ENCODE measurements at places on chromosomes 7 and 10.

DNA sequence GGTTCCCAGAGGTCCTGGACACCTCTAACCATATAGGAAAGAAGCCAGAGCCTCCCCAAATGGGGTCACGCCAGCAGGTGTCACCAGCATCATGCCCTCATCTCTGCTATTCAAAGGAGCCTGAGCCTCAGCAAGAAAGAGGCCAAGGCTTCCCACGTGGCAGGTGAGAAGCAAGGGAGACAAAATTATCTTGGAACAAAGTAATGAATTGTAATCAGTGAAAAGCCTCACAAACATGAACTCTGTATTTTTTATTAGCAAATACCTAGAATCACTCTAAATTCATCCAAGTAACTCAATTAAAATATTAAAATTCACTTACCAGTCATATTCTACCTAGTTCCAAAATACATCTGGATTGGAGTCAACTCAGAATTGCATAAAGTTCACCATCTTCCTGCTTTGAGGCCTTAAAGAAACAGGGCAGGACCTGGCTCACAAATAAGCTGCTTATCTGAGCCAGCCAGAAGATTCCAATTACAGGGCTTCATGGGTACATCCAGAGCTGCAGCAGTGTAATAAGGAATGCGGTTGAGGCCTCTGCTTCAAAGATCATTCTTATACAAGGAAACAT lies 68.7 kb downstream of the SGMS1 start:
- peak; percentile 20 for DNase-seq

DNA sequence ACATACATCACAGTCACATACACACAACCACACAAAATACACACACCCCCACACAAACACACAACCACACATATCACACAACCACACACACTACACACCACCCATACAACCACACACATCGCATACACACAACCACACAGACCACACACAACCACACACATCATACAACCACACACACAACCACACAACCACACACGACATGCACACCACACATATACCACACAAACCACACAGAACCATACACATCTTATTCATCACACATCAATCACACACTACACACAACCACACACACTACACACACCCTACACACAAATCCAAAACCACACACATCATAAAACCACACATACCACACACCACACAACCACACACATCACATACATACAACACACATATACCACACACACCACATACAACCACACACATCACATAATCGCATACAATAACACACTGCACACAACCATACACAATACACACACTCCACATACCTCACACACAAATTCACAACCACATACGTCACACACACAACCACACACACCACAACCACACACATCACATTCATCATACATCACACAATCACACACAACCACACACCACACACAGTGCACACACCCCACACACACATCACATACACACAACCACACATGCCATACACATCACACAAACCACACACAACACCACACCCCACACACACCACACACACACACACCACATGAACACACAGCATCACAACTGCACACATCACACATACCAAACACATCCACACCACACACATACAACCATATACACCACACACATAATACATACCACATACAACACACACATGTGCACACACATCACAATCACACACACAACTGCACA lies 30.4 kb downstream of the GPRIN2 start:
- no peak for DNase-seq

- DNase-seq, result no peak
These were observed at the start of gene CARD11 for GRCh38 chr7:3043544-3044371. TSS of gene CARD11 (minus strand) at chr7:3043867. CDS start at chr7:2958506, 85,361 bp downstream.

- no peak for DNase-seq
These were observed 21.9 kb downstream of the TNKS2 start for GRCh38 chr10:91820144-91820543.

- no peak for DNase-seq
These were observed 210.7 kb downstream of the ADK start for GRCh38 chr10:74361678-74362077.

GRCh38 chr7:46972205-46972604 lies 609.7 kb downstream of the TNS3 start:
- DNase-seq, result peak; percentile 36

DNA sequence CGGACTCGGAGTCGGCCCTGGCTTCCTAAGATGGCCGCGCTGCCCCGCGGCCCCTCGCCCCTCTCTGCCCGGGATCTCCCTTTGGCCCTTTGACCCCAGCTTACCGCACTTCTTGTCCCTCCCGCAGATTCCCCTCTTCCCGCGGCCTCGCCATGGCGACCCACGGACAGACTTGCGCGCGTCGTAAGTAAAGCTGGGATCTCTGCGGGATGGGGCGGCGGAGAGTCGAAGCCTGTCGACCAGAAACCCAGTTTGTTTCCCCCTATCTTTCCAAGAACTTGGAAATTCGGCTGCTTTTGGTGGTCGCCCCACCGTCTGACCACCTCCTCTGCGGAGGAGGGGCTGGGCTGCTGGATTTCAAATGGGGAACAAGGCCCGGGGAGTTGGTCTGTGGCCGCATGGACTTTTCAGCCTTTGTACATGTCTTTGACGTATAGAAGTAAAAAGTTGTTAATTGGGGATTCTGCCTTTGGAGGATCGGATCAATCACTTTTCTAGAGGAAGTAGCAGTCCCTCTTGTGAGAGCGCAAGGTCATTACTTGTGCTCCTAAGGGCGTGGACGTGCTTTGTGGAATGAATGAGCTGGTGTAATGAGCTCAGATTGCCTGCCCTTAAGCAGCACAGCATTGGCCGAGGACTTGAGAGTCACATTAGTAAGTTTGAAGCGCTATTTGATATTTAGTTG lies 553 bp downstream of the VDAC2 start:
- peak; percentile 32 for DNase-seq

All from NCI-H460 (cell line).